ENCODE measurements at places on chromosomes 3 and 15. TPM values are rescaled to one million over a fixed set of nuclear protein-coding genes. Genes with fewer than 3 reads are reported as not detected.

DNA sequence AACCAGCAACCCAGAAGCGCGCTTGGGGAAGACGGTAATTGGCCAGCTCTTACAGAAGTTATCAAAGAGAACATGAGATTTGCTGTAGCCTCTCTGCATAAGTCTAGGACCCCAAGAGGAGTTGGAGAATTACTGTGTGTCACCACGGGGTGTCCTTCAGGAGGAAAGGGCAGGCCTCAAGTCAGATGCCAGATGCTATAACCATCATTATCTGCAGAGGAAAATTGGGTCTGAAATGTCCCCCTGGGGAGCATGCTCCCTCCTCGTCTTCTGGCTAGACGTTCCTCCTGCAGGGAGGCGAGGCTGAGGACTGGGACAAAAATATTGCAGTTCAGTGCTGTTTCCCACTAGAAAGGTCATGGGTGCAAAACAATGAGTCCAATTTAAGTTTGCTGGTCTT, 380.5 kb upstream of the CFAP20DC start:
- no peak for DNase-seq

The CFAP92 gene
- not detected for total RNA-seq

The LINGO1 gene
- total RNA-seq: not detected

GRCh38 chr3:64361962-64362735, 136.9 kb upstream of the PRICKLE2 start:
- no peak for DNase-seq

DNA sequence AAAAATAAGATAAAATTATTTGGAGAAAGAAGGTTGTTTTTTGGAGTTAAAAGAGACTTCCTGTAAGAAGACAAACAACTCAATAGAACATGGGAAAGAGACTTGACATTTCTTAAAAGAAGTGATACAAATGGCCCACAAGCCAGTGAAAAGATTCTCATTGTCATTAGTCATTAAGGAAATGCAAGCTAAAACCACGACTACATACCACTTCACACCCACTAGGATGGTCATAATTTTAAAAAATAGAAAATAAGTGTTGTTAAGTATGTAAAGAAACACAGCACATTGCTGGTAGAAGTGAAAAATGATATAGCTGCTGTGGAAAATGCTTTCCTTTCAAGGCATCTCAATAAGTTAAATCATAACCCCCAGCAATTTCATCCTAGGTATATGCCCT, 44.4 kb upstream of the GK5 start:
- no peak for DNase-seq

The SHC4 gene
- total RNA-seq: not detected

The C2CD4B gene
- total RNA-seq: 9.9 TPM

The PIK3CB gene
- 47.4 TPM for total RNA-seq

GRCh38 chr3:33980252-33980651, 181.8 kb downstream of the PDCD6IP start:
- no peak for DNase-seq

DNA sequence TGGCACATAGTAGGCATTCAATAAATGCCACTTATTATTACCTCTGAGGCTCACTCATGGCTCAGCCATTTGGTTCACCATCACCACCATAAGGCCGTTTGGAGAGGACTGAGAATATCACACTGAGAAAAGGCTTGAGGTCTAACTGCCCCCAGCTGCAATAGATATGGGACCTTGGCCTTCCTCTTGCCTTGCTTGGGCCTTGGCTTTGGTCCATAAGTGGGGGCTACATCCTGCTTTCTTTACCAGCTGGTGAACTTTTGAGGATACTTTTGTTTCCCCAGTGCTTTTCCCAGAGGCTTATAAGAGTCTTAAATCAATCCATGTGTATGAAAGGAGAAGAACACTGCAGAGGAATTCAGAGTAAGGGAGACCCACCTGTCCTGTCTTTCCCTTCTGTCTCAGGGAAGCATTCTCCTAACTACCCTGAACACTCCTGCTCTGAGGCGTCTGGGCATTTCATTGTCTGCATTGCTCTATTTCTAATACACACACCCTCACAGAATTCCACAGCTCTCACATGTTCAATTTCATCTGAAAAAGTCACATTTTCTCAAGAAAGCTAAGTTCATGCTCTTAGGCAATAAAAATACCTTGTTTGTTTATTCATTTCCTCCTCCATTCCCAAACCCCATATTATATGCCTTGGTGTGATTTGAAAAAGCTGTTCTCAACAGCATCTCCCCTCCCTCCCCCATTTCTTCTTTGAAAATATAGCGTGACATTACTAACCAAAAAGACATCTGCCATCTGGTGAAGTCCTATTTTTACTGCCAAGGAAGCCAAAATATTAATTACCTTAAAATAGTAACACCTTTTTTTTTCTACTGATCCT, 22.5 kb upstream of the KCNMB2 start:
- DNase-seq: no peak

GRCh38 chr15:32852771-32853170, 135.0 kb downstream of the GREM1 start:
- no peak for DNase-seq

The CHL1 gene
- 6.3 TPM for total RNA-seq

- DNase-seq: no peak
These were observed 256.4 kb downstream of the MEX3B start for GRCh38 chr15:81789403-81789802.

- no peak for DNase-seq
These were observed 259.8 kb downstream of the FAM43A start for GRCh38 chr3:194945508-194945907.

GRCh38 chr3:31421314-31422048, 111.2 kb upstream of the STT3B start:
- no peak for DNase-seq

All from Peyer's patch (tissue), 4 donors.